ENCODE measurements at places on chromosomes 13 and 19. TPM values are rescaled to one million over a fixed set of nuclear protein-coding genes. Genes with fewer than 3 reads are reported as not detected.

- DNase-seq, result no peak
Observed at GRCh38 chr19:2699413-2700140, 2.9 kb downstream of the GNG7 start.

- no peak for DNase-seq
Observed at GRCh38 chr19:19909654-19910053, 8.9 kb downstream of the ZNF93 start.

DNA sequence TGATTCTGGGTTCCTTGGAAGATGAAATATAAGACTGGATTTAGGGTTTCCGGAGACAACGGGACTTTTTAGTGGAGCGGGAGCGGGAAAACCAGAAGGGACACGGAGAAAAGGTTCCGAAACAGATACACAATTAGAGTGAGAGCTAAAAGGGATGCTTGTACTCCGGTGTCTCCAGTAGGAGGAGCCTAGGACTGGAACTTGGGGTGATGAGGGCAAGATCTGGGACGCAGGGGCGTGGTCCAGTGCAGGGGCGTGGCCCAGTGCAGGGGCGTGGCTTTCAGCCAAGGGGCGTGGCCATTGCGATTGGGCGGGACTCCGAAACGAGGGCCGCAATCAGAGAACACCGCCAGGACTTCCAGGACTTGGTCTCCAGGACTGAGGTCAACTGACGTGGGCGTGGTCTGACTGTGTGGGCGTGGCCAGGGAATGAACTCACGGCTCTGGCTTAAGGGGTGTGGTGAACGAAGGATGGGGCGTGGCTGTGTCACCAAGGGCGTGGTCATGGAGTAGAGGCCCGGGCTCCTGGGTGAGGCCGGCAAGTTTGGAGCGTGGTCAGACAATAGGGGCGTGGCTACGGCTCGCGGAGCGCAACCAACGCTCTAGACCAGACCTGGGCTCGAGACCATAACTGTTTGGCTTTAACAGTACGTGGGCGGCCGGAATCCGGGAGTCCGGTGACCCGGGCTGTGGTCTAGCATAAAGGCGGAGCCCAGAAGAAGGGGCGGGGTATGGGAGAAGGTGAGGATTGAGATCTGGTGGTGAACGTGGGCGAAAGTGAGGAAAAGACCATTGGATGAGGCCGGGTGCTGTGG is at the start of gene DKKL1:
Gene DKKL1, plus strand, starts transcription at position 610 of the 815 bp plus-strand sequence. Its CDS starts 122 bp downstream, at position 732.
- peak; percentile 99 for DNase-seq

GRCh38 chr13:114225610-114226009 is 9.1 kb upstream of the CDC16 start:
- no peak for DNase-seq

The FPR3 gene
- total RNA-seq, result not detected

GRCh38 chr13:106096661-106097092 is 438.8 kb downstream of the EFNB2 start:
- no peak for DNase-seq

- DNase-seq, result no peak
Observed at GRCh38 chr13:23673867-23674605, 103.8 kb downstream of the TNFRSF19 start.

DNA sequence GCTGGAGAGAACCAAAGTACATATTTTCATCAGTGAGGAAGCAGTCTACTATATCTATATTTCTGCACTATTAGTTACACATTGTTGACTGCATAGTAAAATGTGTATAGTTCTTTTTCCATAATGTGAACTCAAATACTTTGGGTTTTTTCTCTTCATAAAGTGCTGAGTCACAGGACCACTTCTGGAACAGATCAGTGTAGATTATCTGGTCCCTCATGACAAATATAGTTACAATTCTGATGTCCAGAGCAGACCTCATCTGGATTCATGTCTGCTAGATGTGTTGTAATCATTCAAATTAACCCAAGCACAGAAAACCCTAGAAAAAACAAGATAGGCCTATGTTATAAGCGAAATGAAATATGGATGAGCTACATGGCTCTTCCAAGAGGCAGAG is 171.4 kb downstream of the SUCLA2 start:
- no peak for DNase-seq

DNA sequence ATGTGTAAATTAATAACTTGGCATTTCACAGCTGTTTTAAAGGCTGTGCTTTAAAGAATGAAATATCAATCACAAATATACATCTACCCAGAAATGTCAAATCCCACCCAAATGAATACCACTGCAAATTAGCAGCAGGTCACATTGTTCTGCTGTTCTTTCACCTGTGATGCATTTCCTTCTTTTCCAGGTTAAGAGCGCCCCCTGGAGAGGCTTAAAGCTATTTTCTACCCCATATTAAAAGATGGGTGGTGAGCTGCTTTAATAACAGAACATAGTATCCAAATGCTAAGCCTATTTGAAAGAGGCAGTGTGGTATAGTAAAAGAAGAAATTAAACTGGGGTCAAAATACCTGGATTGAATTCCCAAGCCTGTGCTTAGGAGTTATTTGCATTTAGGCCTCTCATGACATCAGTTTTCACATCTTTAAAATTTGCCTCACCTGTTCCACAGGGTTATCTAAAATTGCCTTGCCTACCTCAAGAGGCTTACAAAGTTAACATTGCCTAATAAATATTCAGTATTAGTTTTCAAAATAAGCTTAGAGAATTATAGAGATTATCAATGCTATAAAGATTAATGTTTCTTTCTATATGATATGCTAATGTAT is 396.9 kb upstream of the SLITRK5 start:
- DNase-seq, result peak; percentile 9

- DNase-seq, result no peak
Observed at GRCh38 chr13:59689057-59689456, 474.7 kb downstream of the DIAPH3 start.

The GYS1 gene
- total RNA-seq, result 46.2 TPM

DNA sequence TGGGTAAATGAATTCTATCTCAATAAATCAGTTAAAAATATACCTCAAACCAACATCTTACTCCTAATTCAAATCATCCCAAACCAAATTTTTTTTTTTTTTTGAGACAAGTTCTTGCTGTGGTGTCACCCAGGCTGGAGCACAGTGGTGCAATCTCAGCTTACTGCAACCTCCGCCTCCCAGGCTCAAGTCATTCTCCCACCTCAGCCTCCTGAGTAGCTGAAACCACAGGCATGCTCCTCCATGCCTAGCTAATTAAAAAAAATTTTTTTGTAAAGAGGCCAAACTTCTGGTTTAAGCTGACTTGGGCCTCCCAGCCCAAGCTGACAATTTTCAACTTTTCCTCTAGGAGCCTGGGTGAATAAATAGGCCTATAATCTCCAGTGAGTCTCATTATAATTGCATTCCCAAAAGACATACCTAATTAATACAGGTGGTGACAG is 22.1 kb upstream of the OLFM2 start:
- no peak for DNase-seq

The ASF1B gene
- total RNA-seq, result 63.3 TPM

The TSSK6 gene
- total RNA-seq, result not detected

- no peak for DNase-seq
Observed at GRCh38 chr13:38880397-38880796, 110.2 kb downstream of the STOML3 start.

- no peak for DNase-seq
Observed at GRCh38 chr13:95620030-95620824, 24.3 kb downstream of the DZIP1 start.

DNA sequence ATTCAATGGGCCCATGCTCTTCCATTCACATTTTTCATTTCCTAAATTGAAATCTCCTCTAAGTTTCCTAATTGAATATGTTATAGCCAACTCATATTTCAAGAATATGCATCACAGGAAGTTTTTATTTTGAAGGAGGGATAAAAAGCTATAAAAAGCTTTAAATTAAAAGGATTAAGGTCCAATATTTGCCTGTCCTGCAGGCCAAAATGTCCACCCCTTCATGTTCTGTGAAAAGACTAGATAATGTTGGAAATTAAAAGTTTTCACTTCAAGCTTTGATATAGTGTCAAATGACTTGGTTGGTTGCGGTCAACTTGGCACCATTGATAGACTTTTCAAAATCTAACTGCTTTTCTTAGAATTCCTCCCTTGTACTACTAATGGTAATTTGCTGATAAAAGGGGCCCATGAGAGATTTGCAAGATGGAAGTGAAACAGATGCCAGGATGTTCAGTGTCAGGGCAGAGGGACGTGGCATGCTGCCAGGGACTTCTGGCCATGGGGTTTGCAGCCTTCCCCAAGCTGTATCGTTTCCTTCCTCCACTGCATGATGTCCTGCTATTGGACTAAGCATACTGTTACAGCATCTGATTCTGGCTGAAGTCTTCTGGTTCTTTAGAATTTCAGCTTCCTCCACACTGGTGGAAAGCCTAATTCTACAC is 547.3 kb upstream of the MIR17HG start:
- no peak for DNase-seq

DNA sequence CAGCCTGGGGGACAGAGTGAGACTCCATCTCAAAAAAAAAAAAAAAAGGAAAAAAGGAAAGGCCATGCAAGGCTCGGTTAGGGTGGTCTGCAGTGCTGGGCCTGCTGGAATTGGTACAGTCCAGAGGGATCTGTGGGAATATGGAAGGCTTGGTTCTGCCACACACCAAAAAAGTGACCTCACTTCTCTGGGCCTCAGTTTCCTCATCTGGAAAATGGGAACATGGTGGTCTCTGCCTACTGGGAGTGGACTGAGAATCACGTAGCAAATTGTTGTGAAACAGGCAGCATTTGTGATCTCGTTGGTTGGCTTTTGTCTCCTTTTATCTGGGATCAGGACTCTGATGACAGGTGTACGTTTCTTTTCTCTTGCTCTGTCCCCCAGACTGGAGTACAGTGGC is 7.5 kb downstream of the DNM2 start:
- no peak for DNase-seq

DNA sequence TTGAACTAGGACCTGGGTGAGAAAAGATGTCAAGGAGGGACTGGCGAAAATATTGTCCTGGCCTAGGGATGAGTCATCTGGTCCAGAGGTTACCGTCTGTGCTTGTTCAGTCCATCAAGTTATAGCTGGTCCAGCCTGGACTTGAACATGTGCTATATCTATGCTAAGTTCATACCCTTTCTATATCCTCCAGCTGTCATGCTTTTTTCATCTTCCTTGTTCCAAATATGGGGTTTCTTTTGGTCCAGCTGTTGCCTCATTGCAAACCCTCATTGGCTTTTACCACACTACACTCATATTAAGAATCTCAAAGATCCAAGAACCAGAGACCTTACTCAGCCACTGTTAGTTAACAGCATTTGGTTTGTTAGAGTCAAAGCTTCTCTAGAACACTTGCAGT is 19.1 kb upstream of the KLF12 start:
- no peak for DNase-seq

DNA sequence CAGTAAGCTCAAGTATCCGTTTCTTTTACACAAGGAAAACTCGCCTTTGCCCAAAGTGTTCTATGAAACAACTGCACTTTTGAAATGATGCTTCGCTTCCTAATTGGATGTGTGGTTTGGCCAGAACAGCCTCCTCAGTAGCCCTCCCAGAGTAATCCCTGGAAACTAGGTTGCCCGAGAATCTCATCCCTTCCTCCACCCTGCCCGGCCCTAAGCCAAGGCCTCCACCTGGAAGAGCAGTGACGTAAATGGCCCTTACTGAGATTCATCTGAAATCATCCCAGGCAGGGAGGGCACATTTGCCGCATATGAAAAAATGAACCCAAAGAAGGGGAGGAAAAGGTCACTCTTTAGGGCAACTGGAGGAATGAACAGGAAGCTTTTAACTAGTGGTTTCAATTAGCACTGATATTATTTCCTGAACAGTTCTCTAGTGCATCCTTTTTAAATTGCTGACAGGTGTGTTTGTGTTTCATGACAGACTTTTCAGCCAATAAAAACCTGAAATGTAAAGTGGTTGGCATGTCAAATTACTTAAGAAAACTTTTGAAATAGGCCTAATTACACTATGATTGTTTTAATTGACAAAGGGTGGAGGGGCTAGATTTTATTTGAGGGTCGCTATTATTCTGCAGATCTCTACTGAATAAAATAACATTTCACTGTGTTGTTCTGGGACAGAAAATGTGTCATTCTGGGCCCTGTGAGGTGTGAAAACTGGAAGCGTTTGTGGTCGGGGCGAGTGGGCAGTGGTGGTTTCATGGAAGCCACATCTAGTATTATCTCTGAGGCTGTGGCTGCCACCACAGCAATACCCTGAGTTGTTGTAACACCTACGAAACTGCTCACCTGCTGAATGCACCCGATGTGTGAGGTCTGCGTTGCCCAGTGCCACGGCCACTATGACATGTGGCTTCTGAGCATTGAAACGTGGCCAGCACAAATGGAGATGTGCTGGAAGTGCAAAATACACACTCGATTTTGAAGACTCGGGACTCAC is 112.1 kb downstream of the ZIC5 start:
- no peak for DNase-seq

The SLC10A2 gene
- not detected for total RNA-seq

- no peak for DNase-seq
Observed at GRCh38 chr13:108734676-108735075, 105.3 kb downstream of the MYO16 start.

The ADGRE3 gene
- not detected for total RNA-seq

DNA sequence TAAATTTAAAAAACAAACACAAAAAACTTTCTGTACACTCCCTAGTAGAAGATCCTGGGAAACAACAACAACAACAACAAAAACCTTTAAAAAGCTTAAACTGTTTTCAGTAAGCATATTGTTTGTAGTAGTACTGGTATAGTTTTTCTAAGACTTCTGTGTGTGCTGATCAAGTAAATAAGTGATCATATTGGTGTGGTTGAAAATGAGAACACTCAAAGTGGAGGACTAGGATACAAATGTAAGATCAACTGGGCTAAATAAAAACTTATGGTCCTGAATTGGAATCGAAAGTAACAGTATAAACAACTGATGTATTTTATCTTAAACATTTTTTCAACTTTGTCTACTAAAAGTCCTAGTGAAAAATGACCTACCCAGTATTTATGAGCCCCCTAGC is 135.5 kb downstream of the FOXO1 start:
- DNase-seq, result no peak

GRCh38 chr13:107066355-107066754 is 498.4 kb upstream of the ARGLU1 start:
- DNase-seq, result no peak

DNA sequence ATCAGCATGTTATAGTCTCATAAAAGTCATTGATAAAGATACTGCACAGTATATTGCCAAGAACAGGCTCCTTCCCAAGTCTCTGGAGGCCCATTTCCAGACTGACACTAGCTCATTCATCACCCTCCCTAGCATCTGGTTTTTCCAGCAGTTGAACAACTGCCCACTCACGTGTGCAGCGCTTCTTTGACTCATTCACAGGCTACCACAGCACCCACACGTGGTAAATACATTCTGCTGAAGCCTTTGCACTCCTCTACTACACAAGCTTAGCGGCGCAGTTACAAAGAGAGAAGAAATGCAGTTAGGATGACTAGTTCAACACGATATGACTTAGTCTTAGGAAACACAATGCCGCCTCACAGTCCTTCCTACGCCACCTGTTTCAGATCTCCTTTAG is 87.7 kb downstream of the DOCK9 start:
- peak; percentile 30 for DNase-seq

DNA sequence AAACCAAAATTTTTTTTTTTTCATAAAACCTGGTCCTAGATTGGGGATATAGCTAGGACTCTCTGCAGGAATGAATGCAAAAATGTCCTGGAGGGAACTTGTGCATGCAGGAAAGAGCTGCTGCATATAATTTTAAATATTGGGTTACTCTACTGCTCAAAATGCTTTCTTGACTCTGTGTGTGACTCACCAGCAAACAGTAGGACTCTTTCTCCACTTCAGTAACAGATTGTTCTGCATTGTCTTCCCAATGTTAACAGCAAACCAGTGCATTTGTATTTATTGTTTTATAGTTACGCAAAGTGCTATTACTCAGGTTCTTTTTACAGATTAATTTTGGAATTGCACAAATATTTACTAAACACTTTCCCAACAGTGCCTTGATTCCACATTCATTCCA is 163.7 kb upstream of the KL start:
- no peak for DNase-seq
